ENCODE measurements at places on chromosomes 6 and 20.

GRCh38 chr20:17616480-17617211 lies 46.8 kb downstream of the DSTN start:
- peaks cover 17% of the 10 kb centered on the region for H3K36me3 ChIP-seq
- no peak overlapping the region for H3K27ac ChIP-seq
- no peaks in the 10 kb centered on the region for H3K27me3 ChIP-seq
- no peak for DNase-seq
- H3K4me3 ChIP-seq, result no peak overlapping the region

- H3K27ac ChIP-seq, result no peak overlapping the region
- H3K36me3 ChIP-seq, result no peaks in the 10 kb centered on the region
- no peak for DNase-seq
- H3K4me3 ChIP-seq, result no peak overlapping the region
These were observed 107.0 kb downstream of the CD83 start for GRCh38 chr6:14224359-14225103.

- no peak overlapping the region for H3K4me3 ChIP-seq
- no peaks in the 10 kb centered on the region for H3K4me1 ChIP-seq
- H3K27me3 ChIP-seq, result no peaks in the 10 kb centered on the region
- H3K27ac ChIP-seq, result no peak overlapping the region
- H3K36me3 ChIP-seq, result peaks cover 6% of the 10 kb centered on the region
These were observed 37.7 kb downstream of the RANBP9 start for GRCh38 chr6:13673825-13674444.

- DNase-seq, result no peak
- H3K27ac ChIP-seq, result peak overlapping the region; percentile 34
- no peak overlapping the region for H3K4me3 ChIP-seq
- no peaks in the 10 kb centered on the region for H3K36me3 ChIP-seq
- peaks cover 14% of the 10 kb centered on the region for H3K4me1 ChIP-seq
- no peaks in the 10 kb centered on the region for H3K27me3 ChIP-seq
These were observed 67.5 kb upstream of the QKI start for GRCh38 chr6:163347021-163347446.

DNA sequence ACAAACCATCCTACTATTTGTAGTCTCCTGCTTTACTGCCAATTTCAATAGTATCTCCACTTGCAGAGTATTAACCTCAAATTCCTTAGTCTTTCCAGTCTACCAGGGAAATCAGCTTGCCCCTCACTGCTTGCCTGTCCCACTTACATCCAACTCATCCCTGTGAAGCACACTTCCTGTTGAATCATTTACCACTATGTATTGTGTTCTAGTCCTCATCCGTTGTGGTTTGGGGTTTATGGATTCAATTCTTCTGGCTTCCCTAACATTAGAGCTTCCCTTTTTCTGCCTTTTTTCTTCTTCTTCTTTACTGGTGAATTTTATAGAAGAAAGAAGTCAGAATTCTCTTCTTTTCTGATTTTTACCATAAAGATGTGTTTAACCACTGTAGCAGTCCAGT lies 5.1 kb upstream of the TXLNB start:
- no peak overlapping the region for H3K27ac ChIP-seq
- no peak for DNase-seq
- H3K36me3 ChIP-seq, result no peaks in the 10 kb centered on the region
- H3K27me3 ChIP-seq, result no peaks in the 10 kb centered on the region
- H3K4me1 ChIP-seq, result peaks cover 1% of the 10 kb centered on the region

GRCh38 chr6:21596145-21596948 lies 2.8 kb downstream of the SOX4 start:
- peak overlapping the region; percentile 96 for H3K4me3 ChIP-seq
- H3K27me3 ChIP-seq, result no peaks in the 10 kb centered on the region
- H3K4me1 ChIP-seq, result peaks cover 3% of the 10 kb centered on the region
- DNase-seq, result no peak
